Spleen (tissue), 13 donors: ENCODE measurements at places on chromosomes 12 and 14.

DNA sequence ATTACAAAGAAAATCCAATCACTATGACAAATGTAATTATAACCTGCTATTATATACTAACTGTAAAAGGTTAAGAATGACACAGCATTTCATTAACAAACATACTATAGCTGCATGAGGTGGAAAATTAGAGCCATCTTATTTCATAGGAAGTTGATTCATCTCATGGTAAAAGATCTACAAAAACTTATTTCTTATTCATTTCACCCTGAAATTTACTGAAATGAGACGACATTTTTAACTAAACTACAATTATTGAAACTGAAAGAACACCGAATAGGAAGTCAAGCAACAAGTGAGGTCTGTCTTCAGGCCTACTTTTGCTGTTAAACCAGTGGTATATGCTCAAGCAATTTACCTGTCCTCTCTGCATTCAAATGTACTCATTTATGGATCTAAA, 87.2 kb downstream of the CEP83 start:
- H3K4me3 ChIP-seq, result no peak overlapping the region
- no peaks in the 10 kb centered on the region for H3K36me3 ChIP-seq
- H3K27me3 ChIP-seq, result no peaks in the 10 kb centered on the region

DNA sequence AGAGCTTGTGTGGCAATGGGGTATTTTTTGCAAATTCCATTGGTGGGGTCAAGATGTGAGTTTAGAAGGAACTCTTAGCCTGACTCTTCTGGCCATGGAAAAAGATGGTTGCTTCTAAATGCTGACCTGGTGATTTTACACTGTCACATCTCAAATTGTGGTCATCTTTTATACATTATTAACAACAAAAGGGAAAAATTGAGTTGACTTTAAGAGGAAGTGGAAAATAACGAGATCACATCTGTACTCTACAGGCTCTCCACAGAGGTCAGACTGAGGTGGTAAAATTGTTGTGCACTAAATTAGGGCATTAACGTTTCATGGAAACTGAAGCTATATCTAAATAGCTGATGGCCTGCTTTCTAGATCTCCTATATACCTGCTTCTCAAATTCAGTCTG, 44.7 kb downstream of the PTPN11 start:
- no peak overlapping the region for H3K27ac ChIP-seq
- H3K27me3 ChIP-seq, result no peaks in the 10 kb centered on the region
- peaks cover 19% of the 10 kb centered on the region for H3K36me3 ChIP-seq
- no peak for DNase-seq
- H3K4me1 ChIP-seq, result no peaks in the 10 kb centered on the region

DNA sequence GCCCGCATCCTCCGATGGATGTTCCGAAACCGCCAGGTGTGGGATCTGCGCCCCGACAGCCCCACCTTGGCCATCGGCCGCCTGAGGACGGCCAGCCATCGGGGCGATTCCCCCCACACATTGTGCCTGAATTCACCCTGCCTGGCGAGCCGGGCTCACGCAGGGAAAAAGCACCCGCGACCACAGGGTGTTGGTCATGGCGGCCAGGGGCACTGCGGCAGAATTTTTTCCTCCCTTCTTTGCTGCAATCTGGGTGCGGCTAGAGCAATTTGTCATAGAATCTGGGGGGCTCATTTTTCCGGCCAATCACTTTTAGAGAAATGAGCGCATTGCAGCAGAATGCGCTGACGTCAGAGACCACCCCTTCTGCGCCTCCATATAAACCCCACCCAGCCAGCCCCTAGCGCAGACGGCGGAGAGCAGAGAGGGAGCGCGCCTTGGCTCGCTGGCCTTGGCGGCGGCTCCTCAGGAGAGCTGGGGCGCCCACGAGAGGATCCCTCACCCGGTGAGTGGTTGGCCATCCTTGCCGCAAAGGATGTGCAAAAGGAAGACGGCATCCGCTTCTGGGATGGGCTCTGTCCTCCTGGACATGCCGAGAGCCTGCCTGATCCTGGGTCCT, at the start of gene MEG3:
TSS of gene MEG3 (plus strand) at position 406 of the 619 bp plus-strand sequence.
- H3K36me3 ChIP-seq, result no peaks in the 10 kb centered on the region
- peaks cover 7% of the 10 kb centered on the region for H3K27me3 ChIP-seq
- peak; percentile 56 for DNase-seq

- no peak overlapping the region for H3K4me3 ChIP-seq
- peaks cover 43% of the 10 kb centered on the region for H3K4me1 ChIP-seq
- H3K27ac ChIP-seq, result no peak overlapping the region
- H3K27me3 ChIP-seq, result no peaks in the 10 kb centered on the region
- H3K36me3 ChIP-seq, result peaks cover 35% of the 10 kb centered on the region
- peak; percentile 62 for DNase-seq
These were observed 17.8 kb downstream of the OTUB2 start for GRCh38 chr14:94043756-94044475.

- no peaks in the 10 kb centered on the region for H3K36me3 ChIP-seq
- H3K27me3 ChIP-seq, result no peaks in the 10 kb centered on the region
- H3K27ac ChIP-seq, result no peak overlapping the region
- H3K4me3 ChIP-seq, result no peak overlapping the region
- no peak for DNase-seq
These were observed 31.0 kb downstream of the FOXN4 start for GRCh38 chr12:109277899-109278762.

DNA sequence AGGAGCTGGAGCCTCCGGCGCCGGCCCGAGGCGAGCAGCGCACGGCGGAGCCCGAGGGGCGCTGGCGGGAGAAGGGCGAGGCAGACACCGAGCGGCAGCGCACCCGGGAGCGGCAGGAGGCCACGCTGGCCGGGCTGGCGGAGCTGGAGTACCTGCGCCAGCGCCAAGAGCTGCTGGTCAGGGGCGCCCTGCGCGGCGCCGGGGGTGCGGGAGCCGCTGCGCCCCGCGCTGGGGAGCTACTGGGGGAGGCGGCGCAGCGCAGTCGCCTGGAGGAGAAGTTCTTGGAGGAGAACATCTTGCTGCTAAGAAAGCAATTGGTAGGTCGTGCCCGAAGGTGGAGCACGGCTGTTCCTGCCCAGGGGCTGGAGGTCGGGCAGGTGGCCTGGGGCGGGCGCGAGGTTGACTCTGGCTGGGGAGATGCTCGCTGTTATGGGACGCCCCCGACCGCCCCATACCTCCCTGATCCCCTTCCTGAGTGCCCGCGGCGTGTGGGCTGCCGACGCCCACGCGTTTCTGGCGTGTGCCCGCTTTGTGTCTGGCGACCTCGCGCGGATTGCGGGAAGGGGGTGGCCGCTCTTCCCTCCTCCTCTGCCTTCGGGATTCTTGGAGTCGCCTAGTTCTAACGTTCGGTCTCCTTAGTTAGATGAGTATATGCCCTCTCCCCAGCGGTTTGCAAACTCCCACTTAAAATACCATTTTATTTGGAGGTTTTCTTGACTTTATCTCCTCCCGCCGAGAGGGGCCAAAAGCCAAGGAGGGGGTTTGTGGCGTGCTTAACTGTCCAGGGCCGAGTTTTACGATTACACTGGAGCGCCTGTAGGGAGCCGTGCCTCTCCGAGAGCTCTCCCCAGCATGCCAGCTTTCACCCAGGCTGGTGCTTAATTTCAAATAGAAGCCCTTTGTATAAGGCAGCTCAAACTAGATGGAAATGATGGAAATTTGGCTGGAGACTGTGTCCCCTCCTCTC, 752 bp downstream of the DACT1 start:
- peak; percentile 84 for DNase-seq
- peaks cover 61% of the 10 kb centered on the region for H3K4me1 ChIP-seq
- H3K27me3 ChIP-seq, result no peaks in the 10 kb centered on the region
- peak overlapping the region; percentile 64 for H3K4me3 ChIP-seq
- H3K27ac ChIP-seq, result peak overlapping the region; percentile 88

- no peaks in the 10 kb centered on the region for H3K36me3 ChIP-seq
- H3K4me3 ChIP-seq, result no peak overlapping the region
- no peaks in the 10 kb centered on the region for H3K27me3 ChIP-seq
- DNase-seq, result peak; percentile 91
- peaks cover 43% of the 10 kb centered on the region for H3K4me1 ChIP-seq
These were observed 9.3 kb downstream of the PGF start for GRCh38 chr14:74945852-74946658.

GRCh38 chr14:73761618-73762355, 47.6 kb upstream of the PNMA1 start:
- H3K27ac ChIP-seq, result peak overlapping the region; percentile 99
- no peaks in the 10 kb centered on the region for H3K36me3 ChIP-seq
- peaks cover 90% of the 10 kb centered on the region for H3K4me1 ChIP-seq
- peak overlapping the region; percentile 31 for H3K4me3 ChIP-seq
- H3K27me3 ChIP-seq, result no peaks in the 10 kb centered on the region
- no peak for DNase-seq

DNA sequence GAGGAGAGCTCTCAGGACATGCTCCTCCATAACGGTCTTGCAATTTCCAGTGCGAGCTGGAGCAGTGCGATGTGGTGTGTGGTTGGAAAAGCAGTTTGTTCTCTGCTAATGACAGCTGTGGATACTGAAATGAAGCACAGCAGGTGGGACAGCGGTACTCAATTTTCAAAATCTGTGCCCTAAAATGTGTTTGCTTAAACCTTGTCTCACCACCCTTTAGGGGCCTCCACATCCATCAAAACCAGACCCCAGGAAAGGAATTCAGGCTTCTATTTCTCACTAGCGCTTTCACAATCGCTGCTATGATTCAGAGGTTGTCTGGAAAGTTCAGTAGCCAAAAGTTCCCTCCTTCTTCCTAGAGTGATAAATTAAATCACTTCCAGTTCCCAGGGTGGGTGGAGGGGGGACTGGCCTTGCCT, 440.8 kb downstream of the EGLN3 start:
- H3K4me3 ChIP-seq, result no peak overlapping the region
- no peaks in the 10 kb centered on the region for H3K36me3 ChIP-seq
- no peaks in the 10 kb centered on the region for H3K27me3 ChIP-seq
- no peak overlapping the region for H3K27ac ChIP-seq
- no peak for DNase-seq

GRCh38 chr12:32483499-32483898, 84.1 kb downstream of the FGD4 start:
- no peak for DNase-seq
- peak overlapping the region; percentile 90 for H3K27ac ChIP-seq
- H3K36me3 ChIP-seq, result no peaks in the 10 kb centered on the region
- H3K27me3 ChIP-seq, result no peaks in the 10 kb centered on the region
- H3K4me3 ChIP-seq, result no peak overlapping the region
- peaks cover 18% of the 10 kb centered on the region for H3K4me1 ChIP-seq

GRCh38 chr12:71763677-71764379, 9.2 kb downstream of the RAB21 start:
- H3K27ac ChIP-seq, result no peak overlapping the region
- no peak overlapping the region for H3K4me3 ChIP-seq
- peaks cover 21% of the 10 kb centered on the region for H3K4me1 ChIP-seq
- peaks cover 33% of the 10 kb centered on the region for H3K36me3 ChIP-seq

DNA sequence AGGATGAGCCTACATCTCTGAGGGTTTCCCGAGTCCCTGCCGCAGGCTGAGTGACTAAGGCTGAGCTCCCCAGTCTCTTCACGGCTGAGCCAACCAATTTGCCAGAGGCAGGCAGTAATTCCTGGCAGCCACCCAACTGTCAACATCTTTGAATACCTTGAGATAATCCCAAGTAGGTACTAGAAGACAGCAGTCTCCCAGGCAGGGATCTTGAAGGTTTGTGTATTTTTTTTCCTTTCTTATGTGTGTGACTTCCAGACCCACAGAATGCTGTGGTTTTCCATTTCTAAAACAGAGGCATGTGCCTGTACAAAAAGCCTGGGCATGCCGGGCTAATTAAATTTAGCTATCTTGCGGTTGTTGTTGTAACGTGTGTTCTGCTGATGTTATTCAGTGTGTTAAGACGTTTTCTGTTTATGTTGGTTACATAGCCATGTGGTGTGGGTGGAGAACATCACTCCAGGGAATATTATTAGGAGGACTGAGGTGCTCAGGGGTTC, 155.5 kb downstream of the ANO2 start:
- no peaks in the 10 kb centered on the region for H3K27me3 ChIP-seq
- DNase-seq, result no peak
- no peak overlapping the region for H3K4me3 ChIP-seq
- no peak overlapping the region for H3K27ac ChIP-seq

GRCh38 chr14:57692671-57693070, 173.2 kb downstream of the SLC35F4 start:
- no peak for DNase-seq
- H3K27me3 ChIP-seq, result no peaks in the 10 kb centered on the region
- no peak overlapping the region for H3K4me3 ChIP-seq
- H3K27ac ChIP-seq, result no peak overlapping the region
- no peaks in the 10 kb centered on the region for H3K36me3 ChIP-seq
